ENCODE measurements at places on chromosomes 6 and 20.

GRCh38 chr20:24303393-24304170, 165.8 kb upstream of the SYNDIG1 start:
- DNase-seq: no peak

GRCh38 chr6:150312395-150312794, 56.4 kb upstream of the IYD start:
- DNase-seq: no peak

GRCh38 chr6:21257125-21257524, 336.4 kb upstream of the SOX4 start:
- DNase-seq: no peak

DNA sequence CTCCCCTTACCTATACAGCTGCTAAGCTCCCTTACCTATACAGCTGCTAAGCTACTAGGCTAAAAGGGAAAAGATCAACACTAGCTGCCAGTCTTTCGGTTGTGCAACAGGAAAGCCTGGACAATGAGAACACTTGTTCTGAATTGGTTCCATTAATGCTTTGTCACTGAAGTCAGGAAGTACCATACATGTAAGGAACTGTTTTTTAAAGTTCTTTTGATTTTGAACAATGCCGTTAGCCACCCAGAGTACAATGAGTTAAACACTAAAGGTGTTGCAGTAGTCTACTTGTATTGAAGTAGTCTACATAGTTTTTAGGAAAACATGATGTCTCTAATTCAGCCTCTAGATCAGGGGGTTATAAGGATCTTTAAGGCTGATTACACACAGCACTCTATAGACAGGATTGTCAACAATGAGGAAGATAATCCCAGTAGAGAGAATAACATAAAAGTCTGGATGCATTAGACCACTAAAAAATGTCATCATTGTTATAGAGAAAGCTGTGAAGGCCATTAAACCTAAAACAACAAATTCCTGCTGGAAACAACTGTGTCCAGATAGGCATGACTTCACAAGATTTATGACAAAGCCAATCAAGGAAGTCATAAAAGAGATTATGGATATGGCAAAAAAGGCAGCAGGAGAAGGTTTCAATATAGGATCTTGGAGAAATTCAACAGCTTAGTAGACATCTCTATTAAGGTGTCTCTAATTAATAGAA, 306.3 kb downstream of the PHF3 start:
- DNase-seq: no peak

DNA sequence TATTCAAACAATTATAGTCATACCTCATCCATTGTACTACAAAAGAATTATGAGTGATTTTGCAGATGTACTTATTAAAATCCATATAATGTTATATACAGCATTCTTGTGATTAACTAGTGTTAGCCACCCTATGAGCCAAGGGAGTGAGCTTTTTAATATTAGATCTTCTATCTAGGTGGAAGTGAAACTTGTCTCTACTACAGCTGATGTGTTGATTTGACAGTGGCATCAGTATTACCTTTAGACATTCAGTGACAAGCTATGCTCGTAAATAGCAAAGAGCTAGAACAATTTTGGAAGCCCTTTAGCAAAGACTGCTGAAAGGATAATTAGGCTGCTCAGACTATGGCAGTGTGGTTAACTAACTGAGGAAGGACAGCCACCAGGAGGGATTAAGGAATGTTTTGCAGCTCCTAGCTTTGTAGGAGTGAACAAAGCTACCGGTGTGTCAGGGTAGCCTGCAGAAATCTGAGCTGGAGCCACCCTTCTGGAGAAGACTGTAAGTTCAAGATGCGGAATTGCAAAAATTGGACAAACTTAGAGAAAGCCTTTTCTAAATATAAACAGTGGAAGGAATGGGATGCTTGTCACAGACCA, 73.7 kb downstream of the AFG1L start:
- no peak for DNase-seq

GRCh38 chr6:16760516-16761470, at the start of gene ATXN1:
Gene ATXN1 (minus strand): TSS chr6:16761460.
- no peak for DNase-seq

DNA sequence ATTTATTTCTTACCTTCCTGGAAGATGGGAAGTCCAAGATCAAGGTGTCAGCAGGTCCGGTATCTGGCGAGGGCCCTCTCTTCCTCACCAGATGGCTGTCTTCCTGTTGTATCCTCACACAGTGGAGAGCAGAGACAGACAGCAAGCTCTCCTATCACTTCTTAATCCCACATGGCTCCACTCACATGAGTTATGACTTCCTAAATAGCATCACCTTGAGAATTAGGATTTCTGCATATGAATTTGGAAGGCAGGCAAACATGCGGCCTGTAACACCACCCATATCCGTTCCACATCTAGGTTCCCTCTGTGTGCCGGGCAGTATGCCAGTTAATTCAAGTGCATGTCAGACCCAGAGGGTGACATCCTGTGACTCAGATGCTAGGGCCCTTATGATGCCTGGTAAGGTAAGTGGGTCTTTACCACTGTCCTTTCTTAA, 2.1 kb downstream of the RAET1E start:
- DNase-seq: peak; percentile 67

DNA sequence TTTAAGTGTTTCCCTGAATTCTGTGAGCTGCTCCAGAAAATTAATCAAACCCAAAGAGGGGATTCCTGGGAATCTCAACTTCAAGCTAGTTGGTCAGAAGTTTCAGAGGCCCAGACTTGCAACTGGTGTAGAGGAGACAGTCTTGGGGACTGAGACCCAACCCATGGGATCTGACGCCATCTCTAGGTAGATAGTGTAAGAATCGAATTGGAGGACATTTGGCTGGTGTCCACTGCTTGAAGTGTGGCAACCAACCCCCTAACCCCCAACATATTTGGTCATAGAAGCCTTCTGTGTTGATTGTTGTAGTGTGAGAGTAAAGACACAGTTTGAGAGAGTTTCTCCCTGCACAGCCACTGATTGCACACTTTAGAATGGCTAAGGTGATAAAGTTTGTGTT, 103.5 kb upstream of the CARMIL1 start:
- DNase-seq: no peak

- no peak for DNase-seq
Observed at GRCh38 chr6:43405354-43405753, 22.0 kb upstream of the ABCC10 start.

DNA sequence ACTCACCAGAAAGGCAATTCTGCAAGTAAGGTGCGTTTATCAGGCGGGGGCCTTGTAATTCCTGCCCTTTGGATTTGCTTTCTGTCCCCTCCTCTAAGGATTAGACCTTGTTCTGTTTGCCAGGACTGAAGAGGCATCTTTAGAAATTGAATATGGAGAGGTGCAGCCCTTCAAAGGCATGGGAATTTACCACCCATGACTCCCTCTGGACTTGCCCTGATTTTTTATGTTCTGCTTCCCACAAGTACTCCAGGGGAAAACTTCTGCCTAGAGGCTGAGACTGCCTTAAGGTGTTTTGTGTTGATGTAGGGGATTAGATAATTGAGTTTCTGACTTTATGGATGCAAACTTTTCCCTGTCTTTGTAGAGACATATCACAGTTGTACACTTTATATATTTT, 30.2 kb downstream of the SYTL3 start:
- DNase-seq: no peak

GRCh38 chr20:53413186-53413631, 180.4 kb downstream of the ZNF217 start:
- DNase-seq: no peak

GRCh38 chr20:21623074-21623780, 82.2 kb upstream of the PAX1 start:
- no peak for DNase-seq

DNA sequence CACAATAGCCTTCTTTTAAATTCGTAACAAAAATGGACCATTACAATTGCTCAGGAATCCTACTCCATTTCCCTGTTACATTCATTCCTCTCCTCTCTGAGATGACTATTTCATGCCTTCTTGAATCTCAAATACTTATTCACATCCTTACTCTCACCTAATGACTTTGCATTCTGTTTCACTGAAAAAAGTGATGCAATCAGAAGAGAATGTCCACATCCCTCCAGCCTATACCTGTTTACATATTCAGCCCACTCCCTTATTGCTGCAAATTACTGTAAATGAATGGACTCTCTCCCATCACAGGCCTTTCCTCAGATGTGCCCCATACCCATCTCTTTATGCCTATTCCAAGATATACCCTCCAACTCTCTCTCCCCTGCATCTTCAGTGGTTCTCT, 8.6 kb downstream of the TAAR1 start:
- DNase-seq: no peak

GRCh38 chr6:4647414-4648365, 128.5 kb upstream of the CDYL start:
- DNase-seq: peak; percentile 58

GRCh38 chr20:33589059-33589458, 73.1 kb upstream of the C20orf144 start:
- no peak for DNase-seq

- peak; percentile 43 for DNase-seq
Observed at GRCh38 chr6:25053875-25054371, 118.2 kb upstream of the RIPOR2 start.

- DNase-seq: no peak
Observed at GRCh38 chr6:107618672-107619071, 128.8 kb downstream of the SOBP start.

DNA sequence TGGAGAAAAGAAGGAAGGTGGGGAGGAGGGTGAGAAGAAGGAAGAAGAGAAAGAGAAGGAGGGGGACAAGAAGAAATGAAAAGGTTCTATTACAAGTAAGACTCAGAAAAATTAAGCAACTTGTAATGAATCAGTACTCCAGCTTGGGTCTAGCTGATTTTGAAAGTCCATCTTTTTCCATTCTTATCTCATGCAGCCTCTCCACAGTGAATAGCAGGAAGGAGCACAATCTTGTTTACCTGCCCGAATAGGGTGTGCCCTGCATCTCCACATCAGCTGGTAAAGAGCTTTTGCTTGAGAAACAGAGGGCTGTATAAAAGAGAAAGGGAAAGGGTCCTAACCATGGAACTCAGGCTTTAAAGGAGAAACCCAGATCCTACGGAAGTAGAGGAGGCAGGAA, 348.8 kb downstream of the TPBG start:
- DNase-seq: no peak

DNA sequence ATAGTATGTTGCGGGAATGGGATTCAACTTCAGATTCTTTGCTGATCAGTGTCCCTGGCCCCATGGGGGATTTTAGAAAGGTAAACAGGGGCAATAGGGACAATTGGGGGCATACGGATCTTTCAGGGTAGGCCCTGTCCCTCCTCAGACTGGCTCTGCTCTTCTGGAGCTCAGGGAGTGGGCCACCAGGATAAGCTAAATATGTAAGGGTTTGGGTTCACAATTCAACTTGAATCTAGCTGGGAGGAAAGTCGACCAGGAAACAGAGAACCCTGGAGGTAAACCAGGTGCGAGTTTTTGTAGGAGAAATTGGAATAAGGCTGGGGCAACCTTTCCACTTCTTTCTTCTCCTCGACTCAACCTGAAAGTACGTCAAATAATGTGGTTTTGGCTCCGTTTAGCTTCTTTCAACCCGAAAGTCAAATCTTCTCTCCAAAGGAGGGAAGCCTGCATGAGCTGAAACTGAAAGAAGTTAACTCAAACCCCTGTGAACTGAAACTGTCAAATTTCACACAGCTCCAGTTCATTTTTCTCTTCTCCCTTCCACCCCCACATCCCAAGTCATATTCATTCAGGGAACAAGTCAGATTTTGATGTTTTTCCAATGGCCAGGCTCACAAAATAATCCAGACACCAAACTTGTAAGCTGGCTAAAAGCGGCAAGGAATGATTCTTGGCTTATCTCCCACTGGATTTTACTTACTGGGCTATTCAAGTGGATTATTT, 278.2 kb downstream of the CLIC5 start:
- no peak for DNase-seq

- DNase-seq: no peak
Observed at GRCh38 chr20:51160821-51161220, 137.9 kb upstream of the KCNG1 start.

- DNase-seq: no peak
Observed at GRCh38 chr6:31631681-31632278, 11.3 kb downstream of the PRRC2A start.

DNA sequence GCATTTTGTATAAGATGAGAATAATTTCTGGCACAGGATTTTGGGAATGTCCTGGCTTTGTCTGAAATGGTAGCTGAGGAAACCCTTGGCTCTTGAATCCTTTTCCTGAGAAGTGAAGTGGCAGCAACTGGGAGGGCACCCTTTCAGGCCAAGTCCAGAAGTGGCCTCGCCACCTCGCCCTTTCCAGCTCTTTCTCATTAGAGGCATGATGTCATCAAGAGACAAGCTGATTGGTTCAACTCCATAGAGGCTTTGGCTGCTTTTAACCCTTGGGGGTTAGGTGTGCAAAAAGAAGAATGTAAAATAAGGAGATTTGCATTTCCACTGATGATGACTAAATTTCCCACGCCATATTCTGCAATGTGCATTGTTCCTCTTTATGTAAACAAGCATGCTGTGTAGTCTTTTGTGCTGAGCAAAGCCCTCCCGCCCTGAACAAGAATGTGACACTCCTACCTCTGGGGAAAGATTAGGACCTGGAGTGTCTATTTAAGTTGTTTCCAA, 116.5 kb downstream of the TCP11 start:
- DNase-seq: no peak

GRCh38 chr6:112176175-112176574, 78.2 kb downstream of the LAMA4 start:
- no peak for DNase-seq

DNA sequence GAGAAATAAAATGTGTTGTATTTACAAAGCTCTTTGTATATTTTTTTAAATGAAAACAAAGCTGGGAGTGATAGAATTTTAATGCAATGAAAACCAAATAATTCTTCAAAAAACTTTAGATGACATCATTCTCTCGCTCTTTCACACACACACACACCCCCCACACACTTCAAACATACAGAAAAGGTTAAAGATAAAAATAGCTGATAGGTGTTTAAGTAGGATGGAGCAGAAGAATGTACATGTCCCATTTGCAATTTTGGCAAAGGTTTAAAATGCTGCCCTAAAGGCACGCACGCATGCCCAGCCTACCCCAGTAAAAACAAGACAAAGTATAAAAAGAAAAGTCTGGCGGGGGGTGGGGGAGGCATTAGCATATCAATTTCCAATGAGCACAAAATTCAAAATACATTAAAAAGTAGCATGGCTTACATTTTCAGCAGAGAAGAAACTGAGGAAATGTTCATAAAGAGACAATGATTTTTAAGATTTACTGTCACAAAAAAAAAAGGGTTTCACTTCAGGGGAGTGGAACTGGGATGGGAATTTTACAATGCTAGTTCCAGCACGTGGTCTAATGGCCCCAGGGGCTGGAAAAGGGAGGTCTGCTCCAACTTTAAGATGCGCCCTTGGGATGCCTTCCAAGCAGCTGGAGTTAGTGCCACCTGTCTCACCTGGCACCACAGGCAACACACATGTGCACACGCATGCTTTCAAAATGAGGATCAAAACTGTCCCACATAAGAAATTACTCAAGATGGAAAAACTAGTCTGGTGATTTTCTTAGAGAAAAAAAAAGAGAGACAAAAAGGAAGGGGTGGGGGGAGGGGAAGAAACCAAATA, 55.1 kb upstream of the NFATC2 start:
- no peak for DNase-seq
